ENCODE measurements at places on chromosomes 5 and 9.

GRCh38 chr9:128056086-128056485, 11.0 kb downstream of the NAIF1 start:
- no peak for DNase-seq

DNA sequence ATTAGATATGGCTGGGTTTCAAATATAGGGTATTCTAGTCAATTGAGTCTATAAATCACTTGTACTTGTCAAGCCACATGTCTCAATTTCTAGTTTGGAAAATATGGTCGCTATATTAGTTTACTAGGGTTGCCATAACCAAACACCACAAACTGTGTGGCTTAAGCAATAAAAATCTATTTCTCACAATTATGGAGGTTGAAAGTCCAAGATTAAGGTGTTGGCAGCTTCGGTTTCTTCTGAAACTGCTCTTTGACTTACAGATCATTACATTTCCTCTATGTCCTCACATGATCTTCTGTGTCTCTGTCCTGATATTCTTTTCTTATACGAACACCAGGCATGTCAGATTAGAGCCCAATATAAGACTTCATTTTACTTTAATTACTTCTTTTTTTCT, 55.8 kb upstream of the BASP1 start:
- no peak for DNase-seq

DNA sequence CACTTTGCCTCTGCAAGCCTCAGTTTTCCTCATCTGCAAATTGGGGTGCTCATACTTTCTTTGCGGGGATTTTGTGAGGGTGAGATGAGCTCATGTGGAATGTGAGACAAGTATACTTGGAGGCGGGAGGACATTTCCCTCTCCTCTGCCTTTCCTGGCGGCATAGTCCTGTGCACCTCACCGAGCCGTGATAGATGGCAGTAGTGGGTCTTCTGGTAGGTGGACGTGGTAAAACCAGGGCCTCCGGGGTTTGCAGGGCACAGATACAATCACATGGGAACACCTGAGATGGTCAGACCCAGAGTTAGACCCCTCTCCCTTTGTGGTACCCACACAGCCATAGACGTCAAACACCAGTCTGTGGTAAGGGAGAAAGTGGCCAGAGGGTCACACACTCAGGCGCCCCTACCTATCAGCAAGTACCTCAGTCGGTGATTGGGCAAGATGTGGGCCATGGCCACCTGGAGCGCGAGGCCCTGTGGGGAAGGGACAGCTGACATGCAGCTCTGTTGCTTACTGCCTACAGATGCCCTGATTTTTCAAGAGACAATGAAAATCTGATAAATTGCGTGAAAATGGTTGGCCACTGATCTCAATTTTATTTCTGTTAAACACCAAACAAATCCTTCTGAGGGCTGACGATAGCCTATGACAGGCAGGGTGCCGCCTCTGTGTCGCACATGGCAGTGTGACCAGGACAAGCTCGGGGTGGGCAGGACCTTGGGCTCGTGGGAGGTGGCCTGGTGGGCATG, 9.9 kb downstream of the ERGIC1 start:
- DNase-seq: no peak

- no peak for DNase-seq
These were observed 15.9 kb downstream of the RANBP6 start for GRCh38 chr9:5999443-6000101.

DNA sequence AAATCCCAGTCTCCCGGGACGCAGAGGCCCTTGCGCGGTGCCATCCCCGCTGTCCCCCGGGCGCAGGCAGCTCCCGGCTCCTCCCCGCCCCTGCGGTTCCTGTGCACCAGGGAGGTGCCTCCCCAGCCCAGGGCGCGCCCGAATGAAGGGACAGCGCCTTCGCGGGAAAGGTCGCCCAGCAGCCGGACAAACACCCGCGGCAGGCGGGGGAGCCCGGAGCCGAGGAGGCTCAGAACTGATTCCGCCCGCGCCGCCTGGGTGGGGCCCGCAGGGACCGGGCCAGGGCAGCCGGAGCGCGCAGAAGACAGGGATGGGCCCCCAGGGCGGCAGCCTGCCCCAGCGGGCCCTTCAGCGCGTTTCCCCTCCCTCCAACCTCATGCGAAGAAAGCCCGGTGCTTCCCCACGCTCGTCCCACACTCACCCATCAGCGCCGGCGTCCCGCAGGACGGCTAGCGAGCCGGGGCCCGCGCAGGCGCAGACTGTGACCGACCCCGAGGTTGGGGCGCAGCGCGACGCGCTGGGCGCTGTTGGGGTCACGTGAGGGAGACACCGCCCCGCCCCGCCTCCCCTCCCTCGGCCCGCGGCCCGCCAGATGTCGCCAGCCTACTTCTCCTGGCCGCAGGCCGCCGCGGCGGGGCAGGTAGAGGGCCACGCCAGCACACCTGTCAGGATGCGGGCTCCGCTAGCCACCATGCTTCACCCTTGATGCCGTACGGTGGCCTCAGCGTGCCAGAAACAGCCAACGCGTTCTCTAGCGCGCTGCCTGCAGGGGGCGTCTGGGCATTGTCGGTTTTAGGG, at the start of gene SLC25A51:
SLC25A51 (minus strand) TSS at position 481 of the 798 bp plus-strand sequence. CDS start 15,577 bp downstream, outside the sequence.
- peak; percentile 94 for DNase-seq

GRCh38 chr5:131634996-131635683, at the start of gene RAPGEF6:
Gene RAPGEF6 (minus strand): TSS chr5:131635229. CDS start chr5:131635030, 199 bp downstream.
- peak; percentile 99 for DNase-seq

- no peak for DNase-seq
These were observed 9.7 kb downstream of the DCANP1 start for GRCh38 chr5:135437422-135437795.

DNA sequence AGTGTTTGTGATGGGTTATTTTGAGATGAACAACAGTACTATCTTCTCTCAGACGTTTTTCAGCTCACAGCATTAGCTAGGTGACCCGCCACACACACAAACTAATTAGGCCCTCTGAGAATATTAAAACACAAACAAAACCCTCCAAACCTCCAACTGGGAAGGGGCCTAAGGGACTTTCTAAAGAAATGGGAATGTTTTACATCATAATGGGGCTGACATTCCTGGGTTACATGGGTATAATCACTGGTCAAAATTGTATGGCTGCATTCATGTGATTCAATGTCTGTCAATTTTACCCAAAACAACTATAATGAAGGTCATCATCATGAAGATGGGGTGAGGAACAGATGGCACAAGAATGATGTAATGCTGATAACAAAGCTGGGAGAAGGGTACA, 59.6 kb downstream of the SPTLC1 start:
- DNase-seq: no peak

DNA sequence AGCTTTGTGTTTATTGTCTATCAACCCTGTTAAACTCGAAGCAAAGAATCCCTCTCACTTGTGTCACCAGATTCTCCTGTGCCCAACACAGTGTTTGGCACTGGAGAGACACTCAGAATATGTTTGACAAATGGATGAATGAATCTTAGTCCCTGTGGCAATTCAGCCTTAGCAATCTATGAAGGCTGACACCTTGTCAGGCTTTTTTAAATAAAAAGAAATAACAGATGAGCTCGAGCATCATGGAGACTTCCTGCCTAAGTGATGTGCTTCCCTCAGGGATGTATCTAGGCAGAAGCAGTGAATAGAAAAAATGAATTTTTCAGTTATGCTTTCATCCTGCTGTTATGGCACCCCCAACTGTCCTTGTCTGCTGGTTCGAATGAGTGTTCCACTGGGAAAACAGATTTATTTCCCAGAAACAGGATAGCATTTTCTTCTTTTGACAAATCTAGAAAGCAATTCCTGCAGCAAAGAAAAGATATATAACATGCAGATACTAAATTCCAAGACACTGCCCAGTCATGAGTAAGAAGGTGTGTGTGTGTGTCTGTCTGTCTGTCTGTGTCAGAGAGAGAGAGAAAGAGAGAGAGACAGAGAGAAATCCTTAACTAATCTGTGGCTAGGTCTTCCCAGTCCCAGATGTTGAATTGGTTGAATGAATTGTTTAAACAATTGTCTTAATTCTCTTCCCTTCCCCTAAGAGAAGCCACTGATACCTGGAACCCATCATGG, 16.7 kb downstream of the MAMDC2 start:
- DNase-seq: no peak

GRCh38 chr9:128860937-128861336, 20.8 kb downstream of the KYAT1 start:
- no peak for DNase-seq

DNA sequence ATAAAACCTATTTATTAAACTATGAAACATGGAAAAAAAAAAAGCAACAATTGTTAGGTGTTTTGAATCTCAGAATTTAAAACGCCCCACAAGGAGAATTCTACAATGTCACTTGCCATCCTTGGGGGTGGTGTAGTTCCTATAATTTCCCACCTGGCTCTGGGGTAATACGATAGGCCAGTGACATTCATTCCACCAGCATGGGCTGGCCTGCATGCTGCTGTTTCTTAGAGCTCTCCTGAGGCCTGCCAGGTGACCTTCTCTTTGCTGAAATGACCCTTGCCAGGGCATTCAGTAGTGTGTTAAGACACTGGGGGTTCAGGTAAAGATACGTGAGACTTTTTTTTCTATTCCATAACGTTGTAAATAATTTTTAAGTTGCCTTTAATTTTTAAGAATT, 10.0 kb upstream of the ARHGEF28 start:
- DNase-seq: no peak

- no peak for DNase-seq
These were observed 147.6 kb downstream of the ST8SIA4 start for GRCh38 chr5:100755435-100755834.

GRCh38 chr5:72407541-72407940, 87.4 kb downstream of the PTCD2 start:
- DNase-seq: no peak

- no peak for DNase-seq
These were observed 85.3 kb downstream of the FAM114A2 start for GRCh38 chr5:153953411-153953810.

DNA sequence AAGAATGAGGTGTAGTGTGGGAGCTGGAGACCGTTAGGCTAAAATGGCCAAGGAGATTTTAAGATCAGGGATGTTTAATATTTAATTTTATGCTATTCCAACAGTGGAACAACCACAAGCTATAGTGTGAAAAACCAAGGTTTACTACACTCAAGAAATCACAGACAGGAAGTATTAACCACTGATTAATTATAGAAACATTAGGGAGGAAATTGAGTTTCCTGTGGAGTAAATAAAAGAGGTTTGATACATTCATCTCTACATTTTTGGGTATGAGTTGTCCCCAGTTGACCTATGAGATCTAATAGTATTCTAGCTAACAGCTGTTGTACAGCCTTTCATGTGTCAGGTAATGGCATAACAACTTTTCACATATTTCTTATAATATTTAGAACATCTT, 103.7 kb upstream of the MPDZ start:
- DNase-seq: no peak

GRCh38 chr5:58505502-58505901, 14.3 kb downstream of the GAPT start:
- no peak for DNase-seq

- DNase-seq: no peak
These were observed 120.6 kb downstream of the PAM start for GRCh38 chr5:102875721-102876123.

GRCh38 chr5:55471468-55471867, 63.3 kb downstream of the PLPP1 start:
- no peak for DNase-seq

GRCh38 chr9:116008278-116008677, 145.3 kb upstream of the PAPPA start:
- no peak for DNase-seq

GRCh38 chr9:96289392-96289791, 12.6 kb downstream of the HSD17B3 start:
- DNase-seq: no peak

GRCh38 chr5:156888520-156888919, 38.4 kb downstream of the PPP1R2B start:
- no peak for DNase-seq

GRCh38 chr5:110865400-110866094, 126.7 kb downstream of the SLC25A46 start:
- peak; percentile 11 for DNase-seq

DNA sequence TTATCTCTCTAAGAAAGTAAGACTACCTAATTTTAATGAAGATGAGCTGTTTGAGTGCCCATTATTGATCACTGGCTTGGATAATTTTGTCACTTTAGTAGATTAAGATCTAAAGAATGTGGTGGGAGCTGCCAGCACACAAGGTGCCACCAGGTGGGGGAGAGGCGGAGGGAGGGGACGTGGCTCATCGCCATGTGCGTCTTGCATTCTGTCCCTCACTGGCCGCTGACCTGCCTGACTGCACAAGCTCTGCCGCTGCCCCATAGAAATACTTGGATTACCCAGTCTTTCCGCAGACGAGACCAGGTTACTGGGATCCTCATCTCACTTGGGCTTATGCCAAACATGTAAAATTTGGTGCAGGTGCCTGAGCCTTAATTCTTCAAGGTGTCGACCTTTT, 37.6 kb downstream of the RHOBTB3 start:
- DNase-seq: no peak

- no peak for DNase-seq
These were observed 34.0 kb downstream of the NDUFAF2 start for GRCh38 chr5:60978968-60979367.

GRCh38 chr9:118640836-118641560, 728.2 kb downstream of the BRINP1 start:
- no peak for DNase-seq
